ENCODE measurements at places on chromosomes 3 and 15. TPM values are rescaled to one million over a fixed set of nuclear protein-coding genes. Genes with fewer than 3 reads are reported as not detected.

Gene CIB2
- 6.7 TPM for total RNA-seq

Gene CFAP91
- total RNA-seq: 6.2 TPM

DNA sequence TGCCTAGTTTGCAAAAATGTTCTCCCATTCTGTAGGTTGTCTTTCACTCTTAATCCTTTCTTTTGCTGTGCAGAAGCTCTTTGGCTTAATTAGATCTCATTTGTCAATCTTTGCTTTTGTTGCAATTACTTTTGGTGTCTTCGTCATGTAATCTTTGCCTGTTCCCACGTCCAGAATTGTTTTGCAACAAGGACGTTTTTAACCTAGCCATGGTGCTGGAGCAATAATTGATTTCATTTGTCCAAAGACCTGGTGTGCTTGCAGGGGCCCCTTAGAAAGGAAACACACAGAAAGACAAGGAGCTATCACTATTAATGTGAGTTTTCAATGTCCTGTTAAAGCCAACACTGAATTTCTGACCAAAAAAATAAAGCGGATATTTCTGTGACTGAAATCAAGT, 89.1 kb upstream of the GALNT15 start:
- no peak for DNase-seq

- DNase-seq: peak; percentile 44
These were observed 26.7 kb downstream of the FLNB start for GRCh38 chr3:58034738-58035523.

DNA sequence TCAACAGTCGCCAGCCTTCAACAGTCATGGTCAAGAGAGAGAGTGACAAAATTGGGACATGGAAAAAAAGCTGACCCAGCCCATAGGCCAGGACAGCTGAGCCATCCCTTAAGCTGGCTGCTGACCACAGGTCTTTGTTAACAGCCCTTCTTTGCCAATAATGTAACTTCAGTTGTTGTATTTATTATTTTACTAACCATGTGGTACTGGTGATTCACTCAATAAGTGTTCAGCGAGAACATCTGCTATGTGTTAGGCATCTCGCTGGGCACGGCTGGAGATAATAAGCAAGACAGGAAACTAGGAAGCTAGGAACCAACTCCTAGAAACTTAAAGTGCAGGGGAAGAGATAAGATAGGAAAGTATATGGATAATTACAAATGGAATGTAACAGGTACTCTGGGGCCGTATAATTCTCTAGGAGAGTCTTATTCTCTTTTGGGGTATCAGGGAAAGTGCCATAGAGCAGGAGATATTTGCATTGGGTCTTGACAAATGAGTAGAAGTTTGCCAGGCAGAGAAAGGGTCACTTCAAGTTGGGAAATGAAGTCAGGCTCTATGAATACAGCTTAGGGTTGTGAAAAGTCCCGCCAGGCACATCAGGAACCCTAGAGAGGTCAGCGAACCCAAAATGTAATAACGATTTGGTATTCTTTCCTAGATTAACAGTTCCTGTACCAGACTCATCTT, 84.0 kb upstream of the TRA2B start:
- DNase-seq: no peak

All from posterior vena cava (tissue), 2 donors.